ENCODE measurements at places on chromosomes 11 and 22.

GRCh38 chr11:42232673-42233072, 773.2 kb upstream of the LRRC4C start:
- no peak for DNase-seq

- DNase-seq = no peak
Measured at GRCh38 chr11:126502982-126503381, 147.5 kb downstream of the ST3GAL4 start.

GRCh38 chr22:22983123-22983522, 87.2 kb upstream of the GNAZ start:
- DNase-seq = no peak

GRCh38 chr22:48578138-48579042, 1249.3 kb downstream of the BRD1 start:
- DNase-seq = no peak

GRCh38 chr22:30566125-30566524, 8.3 kb downstream of the GAL3ST1 start:
- no peak for DNase-seq

- no peak for DNase-seq
Measured at GRCh38 chr11:61106894-61107470, 4.7 kb downstream of the CD5 start.

DNA sequence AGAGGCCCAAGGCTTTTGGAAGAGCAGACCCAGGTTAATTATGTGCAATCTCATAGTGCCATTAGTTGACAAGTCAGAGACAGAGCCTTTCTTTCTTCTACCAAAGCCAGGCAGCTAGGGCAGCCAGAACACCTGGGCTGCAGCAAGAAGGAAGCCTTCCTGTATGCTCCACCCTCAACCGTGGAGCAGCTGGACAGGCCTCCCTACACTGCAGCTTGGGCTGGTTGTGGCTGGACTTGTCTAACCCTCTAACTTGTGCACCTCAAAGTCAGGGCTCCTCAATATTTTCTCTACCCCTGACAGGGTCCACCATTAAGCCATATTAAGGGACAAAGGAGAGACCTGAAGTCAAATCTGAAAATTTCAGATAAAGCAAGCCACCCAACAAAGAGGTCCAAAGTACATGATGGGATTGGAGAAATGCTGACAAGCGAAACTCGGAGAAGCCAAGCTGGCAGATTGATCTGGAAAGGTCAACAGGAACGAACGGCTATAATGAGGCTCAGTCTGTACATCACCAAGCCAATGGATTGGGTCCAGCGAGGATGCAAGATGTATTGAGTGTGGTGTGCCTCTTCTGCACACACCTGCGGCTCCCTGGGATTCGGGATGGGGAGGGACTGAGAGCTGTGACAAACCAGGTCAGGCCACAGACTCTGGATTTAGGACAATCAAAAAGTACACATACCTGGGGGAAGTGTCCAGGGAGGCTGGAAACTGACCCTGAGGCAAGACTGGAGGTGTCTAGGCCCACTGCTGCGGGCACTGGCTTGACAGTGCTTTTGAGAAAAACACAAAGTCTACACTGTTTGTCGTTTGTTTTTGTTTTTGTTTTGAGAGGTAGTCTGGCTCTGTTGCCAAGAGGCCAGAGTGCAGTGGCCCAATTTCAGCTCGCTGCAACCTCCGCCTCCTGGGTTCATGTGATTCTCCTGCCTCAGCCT, 11.7 kb upstream of the SLC43A3 start:
- DNase-seq = no peak

DNA sequence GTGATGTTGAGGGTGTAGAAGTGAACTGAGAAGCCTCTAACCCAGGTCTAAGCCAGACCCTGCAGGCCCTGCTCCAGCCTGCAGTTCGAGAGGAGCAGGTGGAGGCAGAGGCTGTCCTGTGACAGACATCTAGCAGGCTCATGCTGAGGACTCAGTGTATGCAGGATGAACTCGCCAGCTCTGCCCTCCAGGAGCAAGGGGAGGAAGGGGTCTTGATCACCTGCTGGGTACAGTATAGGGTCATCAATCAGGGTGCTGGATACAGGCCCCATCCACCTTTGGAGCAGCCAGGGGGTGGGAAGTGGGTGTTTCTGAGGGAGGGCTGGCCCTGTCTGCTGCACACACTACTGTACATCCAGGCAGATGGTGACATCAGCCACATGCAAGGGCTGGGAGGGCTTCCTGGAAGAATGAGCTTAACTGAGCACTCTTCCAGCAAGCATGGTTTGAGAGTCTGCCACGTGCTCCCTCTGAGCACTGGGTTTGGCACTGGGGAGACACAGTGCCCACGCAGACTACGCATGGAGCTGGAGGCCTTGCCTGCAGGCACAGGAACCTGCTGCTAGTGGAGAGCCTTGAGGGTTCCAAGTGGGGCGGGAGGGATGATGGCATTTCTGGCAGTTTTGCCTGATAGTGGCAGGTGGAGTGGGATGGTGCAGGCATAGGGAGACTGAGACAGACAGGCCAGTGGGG, 9.2 kb downstream of the MAPK8IP1 start:
- no peak for DNase-seq

GRCh38 chr11:2306877-2307500, 5.2 kb downstream of the TSPAN32 start:
- DNase-seq = no peak

DNA sequence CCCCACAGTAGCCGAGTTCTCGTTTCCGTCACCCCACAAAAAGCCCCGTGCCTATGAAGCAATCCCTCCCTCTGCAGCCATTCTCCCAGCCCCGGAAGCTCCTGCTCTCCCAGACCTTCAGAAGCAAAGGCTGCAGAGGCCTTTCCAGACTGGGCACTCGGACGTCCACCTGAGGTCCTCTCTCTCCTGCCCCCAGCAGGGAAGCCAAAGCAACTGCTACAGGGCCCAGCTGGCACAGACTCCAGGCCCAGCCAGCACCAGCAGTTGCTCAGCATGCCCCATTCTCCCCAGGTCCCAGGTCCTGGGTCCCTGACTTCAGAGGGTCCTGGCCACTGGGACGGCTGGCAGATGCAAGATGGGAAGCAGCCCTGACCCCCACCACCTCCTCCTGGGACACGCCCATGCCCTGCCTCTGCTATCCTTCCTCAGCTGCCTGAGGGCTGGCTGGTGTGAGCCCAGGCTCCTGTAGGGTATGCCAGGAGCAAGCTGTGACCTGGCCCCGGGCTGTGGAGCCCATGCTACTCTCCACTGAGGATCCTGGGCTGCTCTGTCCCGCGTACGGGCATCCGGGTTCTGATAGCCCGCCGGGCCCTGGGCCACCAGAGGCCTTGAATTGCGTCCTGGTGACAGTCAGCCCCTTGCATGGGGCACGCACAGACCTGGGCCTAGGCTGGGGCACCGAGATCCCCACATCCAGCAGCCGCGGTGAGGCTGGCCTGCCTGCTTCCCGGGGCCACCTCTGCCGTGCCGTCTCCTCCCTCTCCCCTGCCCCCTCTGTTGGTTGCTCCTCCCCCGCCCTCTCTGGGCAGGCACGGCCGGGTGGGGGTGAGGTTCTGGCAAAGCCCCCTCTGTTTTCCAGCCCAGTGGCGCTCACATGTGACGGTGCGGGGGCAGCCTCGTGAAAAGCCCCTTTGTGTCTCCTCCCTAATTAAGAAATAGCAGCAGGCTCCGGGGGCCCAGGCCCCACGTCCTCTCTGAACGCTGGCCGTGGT, 1310.3 kb downstream of the BRD1 start:
- DNase-seq = no peak

- DNase-seq = peak; percentile 2
Measured at GRCh38 chr11:65778431-65778900, 2.3 kb downstream of the AP5B1 start.

DNA sequence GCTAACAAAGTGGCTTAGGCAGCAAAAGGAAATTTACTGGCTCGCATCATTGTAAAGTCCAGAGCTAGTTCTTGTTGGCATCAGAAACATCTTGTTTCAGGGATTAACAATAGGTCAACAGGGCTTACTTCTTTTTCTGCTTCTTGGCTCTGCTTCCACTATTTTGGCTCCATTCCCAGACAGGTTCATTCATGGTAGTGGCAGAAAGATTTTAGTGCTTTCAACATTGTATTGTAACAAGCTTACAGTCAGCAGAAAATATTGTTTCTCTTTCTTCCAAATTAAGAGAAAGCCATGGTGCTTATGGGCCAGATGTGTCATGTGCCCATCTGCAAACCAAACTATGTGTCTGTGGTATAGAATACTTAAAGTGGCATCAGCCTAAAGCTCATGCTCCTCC, 315.6 kb downstream of the RAB38 start:
- DNase-seq = no peak

- peak; percentile 9 for DNase-seq
Measured at GRCh38 chr11:15629690-15630321, 515.1 kb downstream of the INSC start.

DNA sequence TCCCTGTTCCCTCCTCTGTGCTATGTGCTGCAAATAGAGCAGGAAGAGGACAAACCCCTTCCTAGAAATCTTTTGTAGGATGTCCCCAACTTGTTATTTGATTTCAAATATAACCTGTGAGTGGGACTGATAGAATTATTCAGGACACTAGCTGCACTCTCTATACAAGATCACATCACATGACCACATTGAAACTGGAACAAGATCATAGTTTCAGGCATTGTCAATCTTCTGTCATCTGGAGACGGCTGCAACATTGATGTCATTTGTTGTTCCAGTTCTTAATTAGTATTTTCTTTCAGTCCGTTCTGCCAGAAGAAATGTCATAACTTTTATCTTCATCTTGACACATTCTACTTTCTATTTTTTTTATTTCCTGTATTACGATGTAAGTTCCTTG, 89.3 kb downstream of the GRIA4 start:
- no peak for DNase-seq

- no peak for DNase-seq
Measured at GRCh38 chr11:15159085-15159484, 44.4 kb downstream of the INSC start.

GRCh38 chr11:117489999-117490679, 162.5 kb downstream of the CEP164 start:
- DNase-seq = no peak

DNA sequence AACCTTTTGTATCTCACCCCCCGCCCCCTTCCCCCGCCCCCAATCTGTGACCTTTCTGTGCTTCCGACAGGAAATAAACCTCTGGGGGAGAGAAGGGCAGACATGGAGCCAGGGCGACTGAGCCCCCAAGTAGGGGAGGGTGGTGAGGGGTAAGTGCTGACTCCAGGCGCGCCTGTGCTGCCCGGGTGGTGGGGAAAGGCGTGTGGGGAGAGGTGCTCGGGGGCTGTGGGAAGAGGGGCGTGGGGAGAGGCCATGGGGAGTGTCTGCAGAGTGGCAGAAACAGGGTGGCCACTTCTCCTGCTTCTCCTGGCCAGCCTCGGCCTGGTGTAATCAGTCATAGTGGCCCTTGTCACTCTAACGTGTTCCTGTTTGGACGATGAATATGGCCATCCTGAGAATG, 8.0 kb downstream of the SLC16A8 start:
- DNase-seq = no peak

- DNase-seq = no peak
Measured at GRCh38 chr11:78151804-78152203, 12.4 kb upstream of the ALG8 start.

DNA sequence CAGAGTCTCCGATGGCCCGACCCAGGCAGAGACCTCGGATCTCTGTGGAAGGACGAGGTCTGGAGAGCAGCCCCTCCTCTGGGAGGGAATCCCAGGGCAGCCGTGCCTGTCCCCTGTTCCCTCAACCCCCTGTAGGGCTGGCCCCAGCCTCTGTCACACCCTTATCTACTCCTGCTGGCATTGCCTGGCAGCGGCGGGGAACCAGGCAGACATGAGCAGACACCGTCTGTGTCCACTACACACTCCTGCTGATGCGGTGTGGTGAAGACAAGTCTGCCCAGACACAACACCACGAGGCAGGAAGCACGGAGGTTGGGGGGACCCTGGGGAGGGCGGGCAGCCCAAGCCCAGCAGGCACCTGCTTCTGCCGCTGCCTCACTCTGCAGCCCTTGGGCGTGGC, 52.5 kb upstream of the A4GALT start:
- no peak for DNase-seq

GRCh38 chr11:57413681-57414080, 13.2 kb downstream of the SLC43A3 start:
- no peak for DNase-seq

Measured in activated CD4-positive, alpha-beta T cell treated with anti-CD3 and anti-CD28 coated beads, Interleukin-2, amount 50 U/mL, for 48 hours (primary cell).